Activated naive CD8-positive, alpha-beta T cell treated with anti-CD3 and anti-CD28 coated beads, Interleukin-2, amount 10 ng/mL, durations not matched to agents 7 days and 5 days (primary cell): ENCODE measurements at places on chromosomes 1 and 21.
A peak's percentile ranks its signal among the peaks of the same experiment; 100 is the strongest.

DNA sequence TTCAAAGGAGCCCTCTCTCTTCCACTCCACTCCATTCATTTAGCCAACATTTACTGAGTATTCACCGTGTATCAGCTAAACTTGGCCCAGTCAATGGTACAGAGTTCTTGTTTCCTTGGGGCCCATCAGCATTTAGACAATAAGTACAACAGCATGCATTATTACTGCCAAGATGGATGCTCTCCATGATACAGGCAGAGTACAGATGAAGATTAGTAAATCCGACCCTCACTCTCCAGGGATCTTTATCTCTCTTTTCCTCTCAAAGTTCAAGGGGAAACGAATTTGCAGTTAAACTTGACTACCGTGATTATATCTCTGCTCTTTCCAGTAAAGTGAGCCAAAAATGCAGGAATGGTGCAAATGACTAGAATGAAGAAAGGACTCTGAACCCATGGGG is 184.6 kb upstream of the DUSP10 start:
- no peak for DNase-seq

- DNase-seq: no peak
Observed at GRCh38 chr1:143625886-143626285, 345.9 kb downstream of the FAM72C start.

GRCh38 chr1:163036671-163037070 is 32.5 kb upstream of the RGS4 start:
- no peak for DNase-seq

DNA sequence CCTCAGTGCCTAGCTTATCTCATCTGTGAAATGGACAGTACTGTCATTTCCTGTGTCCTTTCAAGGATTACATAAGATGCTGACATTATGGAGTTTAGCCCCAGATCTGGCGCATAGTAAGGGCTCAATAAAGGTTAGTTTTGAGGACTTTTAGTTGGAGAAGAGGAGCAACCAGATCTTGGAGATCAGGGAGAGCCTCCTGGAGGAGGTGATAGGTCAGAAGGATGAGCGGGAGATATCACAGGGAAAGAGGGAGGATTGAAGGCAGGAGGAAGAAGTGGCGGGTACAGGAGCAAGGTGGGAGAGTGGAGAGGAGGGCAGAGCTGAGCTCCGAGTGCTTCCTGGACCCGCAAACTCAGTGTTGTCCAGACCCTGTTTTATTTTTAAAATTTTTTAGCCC is 17.5 kb downstream of the SLC66A1 start:
- DNase-seq: no peak

DNA sequence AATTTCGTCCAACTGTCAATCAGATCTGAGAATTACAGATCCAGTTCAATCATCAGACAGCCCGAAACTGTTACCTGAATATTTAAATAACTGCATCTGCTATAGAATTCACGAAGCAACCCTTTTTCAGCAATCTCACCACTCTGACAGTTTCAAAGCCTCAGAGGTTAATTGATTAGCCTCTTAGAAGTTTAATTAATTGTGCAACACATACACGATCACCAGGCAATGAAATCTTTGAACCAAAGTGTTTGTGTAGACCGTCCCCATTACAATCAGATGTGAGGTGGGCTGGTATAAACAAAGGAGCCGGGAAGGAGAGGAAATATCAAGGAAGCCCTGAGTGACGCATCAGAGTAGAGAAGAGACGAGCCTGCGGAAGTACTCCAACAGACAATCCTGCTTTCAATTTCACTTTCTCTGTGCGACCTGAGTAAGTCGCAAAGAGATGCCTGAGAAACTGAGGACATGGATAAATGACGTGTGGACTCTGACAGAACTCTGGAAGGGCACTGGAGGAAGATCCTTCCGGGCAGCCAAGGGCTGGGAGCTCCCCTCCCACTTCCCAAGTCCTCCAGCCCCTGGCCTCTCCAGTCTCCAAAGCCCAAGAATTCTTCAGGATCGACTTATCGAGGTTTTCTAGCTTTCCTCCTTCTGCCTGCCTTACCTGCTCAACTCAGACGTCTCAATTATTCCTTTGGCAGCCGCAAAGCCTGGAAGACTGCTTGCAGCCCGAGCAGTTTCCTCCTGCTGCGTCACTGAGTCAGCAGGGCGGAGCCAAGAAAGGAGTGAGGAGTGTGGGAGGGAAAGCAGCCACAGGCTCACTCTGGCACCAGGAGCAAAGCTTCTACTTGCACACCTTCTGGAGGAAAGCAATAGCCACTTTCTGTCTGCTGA is at the start of gene RNASEL:
RNASEL (minus strand) TSS at position 757 of the 897 bp plus-strand sequence. CDS start 2,450 bp downstream, outside the sequence.
- peak; percentile 57 for DNase-seq

DNA sequence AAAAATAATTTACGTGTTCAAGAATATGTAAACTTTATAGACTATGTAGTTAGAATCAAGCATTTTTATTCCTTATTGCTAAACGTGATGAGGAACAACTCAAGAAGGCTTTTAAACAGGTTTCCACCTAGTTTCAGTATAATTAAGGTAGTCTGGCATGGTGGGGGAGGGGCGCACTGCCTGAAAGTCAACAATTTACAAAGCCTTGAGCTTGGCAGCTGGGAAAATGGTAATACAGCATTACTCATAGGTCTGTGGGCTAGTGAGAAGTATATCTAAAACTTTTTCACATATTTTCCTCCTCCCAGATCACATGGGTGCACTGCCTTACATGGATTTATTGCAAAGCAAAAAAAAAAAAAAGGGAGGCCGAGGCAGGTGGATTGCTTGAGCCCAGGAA is 75.2 kb downstream of the EVI5 start:
- DNase-seq: no peak

DNA sequence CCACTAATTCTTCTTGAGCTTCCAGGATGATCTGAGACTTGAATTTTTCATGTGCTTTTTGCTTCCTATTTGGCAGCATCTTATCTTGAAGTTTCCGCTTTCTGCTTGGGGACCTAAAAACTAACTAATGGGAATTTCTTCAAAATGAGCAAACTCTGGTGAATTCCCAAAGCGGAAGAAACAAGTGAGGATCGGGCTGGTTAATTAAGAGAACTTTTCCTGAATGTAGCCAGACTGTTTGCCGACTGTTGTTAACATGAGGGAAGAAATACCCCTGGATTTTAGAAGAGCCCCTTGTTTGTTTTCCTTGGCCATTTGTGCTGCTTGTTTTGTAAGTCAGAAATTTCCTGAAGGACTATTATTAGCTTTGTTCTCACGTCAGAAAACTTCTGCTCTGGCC is 6.1 kb upstream of the SELE start:
- DNase-seq: no peak
